ENCODE measurements at places on chromosomes 2 and 18.

- peak; percentile 85 for DNase-seq
These were observed at the start of gene LRATD1 for GRCh38 chr2:14632133-14632936. TSS of gene LRATD1 (plus strand) at chr2:14632717. CDS start at chr2:14633980, 1,263 bp downstream.

- no peak for DNase-seq
These were observed 7.6 kb downstream of the ESPNL start for GRCh38 chr2:238107525-238108422.

DNA sequence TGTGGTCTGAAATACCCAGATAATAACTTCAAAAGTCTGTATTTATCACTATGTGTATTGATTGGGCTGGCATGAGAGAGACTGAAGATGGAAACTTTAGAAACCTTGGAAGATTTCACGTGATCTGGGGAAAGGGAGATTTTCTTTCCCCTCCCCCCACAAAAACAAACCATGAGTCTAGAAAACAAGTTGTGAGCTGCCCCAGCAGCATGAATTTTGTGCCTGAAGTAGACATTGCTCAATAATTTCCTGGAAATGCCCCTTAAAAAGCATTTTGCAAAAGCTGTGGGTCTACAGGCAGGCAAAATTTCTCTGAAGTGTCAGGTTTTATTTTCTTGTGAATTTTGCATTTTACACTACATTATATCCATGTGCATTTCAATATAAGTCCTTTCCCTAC, 101.8 kb downstream of the ETAA1 start:
- DNase-seq = no peak

GRCh38 chr2:53784436-53784835, 2.3 kb downstream of the ASB3 start:
- no peak for DNase-seq

DNA sequence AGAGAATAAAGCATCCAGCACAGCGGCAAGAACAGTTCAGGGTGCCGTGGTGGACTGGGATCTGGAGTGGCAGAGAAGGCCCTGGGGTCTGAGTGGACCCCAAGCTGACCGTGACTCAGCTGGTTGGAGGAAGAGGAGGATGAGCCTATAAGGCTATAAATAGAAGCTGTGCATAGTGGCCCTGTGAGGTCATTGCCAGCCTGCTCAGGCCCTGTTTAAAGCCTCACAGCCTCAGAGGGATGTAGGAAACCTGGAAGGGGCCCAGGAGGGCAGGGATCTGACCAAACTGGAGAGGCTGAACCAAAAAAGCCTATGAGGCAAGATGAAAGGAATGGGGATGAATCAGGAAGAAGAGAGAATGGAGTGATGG, 11.3 kb upstream of the DES start:
- no peak for DNase-seq

DNA sequence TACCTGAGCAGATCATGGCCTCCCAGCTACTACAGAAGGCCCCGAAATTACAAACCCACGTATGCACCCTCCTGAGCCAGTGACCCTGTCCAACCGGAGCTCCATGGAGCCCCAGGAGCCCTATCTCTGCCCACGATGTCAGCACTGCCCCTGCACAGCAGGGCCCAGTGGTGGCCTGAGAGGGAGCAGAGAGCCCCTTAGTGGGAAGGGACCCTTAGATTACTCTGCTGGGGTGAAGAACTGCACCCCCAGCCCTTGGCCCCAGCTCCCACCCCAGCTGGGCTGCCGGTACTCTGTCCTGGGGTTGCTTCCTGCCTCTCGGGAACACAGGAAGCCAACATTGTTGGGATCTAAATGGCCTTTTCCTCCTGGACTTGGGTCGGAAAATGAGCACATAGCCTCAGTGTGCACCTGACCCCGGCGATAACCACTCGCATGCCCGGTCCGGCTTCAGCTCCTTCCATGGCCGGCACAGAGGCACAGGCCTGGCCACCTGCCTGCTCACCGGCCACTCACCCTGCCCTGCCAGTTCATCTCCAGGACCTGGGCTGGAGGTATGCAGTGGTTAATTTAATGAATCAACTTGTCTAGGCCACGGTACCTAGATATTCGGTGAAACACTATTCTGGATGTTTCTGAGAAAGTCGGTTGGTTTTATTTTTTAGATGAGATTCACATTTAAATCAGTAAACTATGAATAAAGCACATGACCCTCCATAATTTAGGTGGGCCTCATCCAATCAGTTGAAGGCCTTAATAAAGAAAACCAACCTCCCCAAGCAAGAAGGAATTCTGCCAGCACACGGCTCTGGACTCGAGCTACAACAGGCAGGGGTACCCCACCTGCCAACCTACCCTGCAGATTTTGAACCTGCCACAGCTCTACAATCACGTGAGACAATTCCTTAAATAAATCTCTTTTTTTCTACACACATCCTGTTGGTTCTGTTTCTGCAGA, 19.2 kb downstream of the TNS1 start:
- no peak for DNase-seq

- no peak for DNase-seq
These were observed 41.8 kb downstream of the PSMA8 start for GRCh38 chr18:26175481-26175880.

GRCh38 chr2:73917696-73918207, 8.9 kb upstream of the DGUOK start:
- no peak for DNase-seq

DNA sequence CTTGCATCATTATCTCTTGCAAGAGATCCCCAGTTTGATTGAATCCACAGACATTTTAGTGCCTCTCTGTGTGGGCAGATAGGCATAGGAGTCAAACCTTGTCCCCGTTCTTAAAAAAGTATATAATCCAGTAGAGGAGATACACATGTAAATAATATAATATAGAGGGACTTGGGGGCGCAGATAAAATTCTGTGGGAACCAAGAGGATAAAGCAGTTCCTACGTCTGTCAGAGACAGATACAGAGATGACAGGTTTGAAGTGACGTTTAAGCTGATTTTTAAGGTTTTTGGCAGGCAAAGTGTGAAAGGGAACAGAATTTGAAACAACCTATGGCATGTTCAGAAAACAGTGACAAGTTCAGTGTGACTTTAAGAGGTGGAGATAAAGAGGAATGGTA, 63.1 kb downstream of the CAB39 start:
- DNase-seq = no peak

- no peak for DNase-seq
These were observed 47.1 kb upstream of the REL start for GRCh38 chr2:60834270-60834717.

DNA sequence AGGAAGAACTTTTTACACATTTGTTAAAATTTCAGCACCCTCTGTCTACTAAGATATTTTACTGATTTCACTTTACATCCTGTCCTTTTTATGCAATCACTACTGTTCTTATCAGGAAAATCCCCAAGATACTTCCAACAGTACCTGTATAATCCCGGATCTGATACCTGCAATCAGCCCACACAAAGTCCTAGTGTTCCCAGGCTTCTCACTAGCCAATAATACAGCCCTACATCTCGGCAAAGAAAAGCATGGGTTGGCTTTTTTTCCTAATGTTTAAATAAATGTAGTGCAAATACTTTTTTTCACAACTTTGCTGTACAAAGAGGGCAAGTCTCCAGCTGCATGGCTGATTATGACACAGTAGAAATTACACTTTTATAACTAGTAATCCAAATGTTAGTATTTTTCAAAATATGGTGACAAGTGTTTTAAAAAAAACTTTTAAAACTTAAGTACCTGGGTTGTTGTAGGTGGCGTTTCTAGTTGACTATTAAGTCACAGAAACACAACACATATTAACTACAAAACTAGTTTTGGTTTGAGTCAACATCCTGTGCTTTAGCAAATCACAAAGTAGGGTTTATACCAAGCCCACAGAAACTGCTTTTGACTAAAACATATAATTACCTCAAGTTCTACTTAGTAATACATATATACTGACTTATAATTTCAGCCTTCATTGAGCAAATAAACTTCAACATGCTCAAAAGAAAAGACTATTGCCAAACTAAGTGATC, 19.5 kb downstream of the CNOT11 start:
- no peak for DNase-seq

DNA sequence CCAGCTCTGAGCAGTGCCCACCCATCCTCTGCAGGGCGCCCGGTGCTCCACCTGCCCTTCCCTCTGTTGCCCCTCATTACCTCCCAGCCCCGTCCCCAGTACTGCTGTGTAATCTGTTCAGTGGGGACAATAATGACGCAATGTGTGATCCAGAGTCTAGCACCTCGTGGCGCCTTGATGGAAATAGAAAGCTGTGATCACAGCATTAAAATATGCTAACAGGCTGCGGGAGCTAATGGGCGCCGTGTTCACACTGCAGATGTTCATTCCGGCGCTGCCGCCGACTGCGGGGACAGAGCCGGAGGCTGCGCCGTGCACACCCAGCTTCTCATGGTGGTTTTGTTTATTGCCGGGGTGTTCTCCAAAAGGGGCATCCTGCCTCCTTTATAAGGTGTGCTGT, 235.2 kb downstream of the LDLRAD4 start:
- no peak for DNase-seq

- no peak for DNase-seq
These were observed 383.6 kb upstream of the SMIM21 start for GRCh38 chr18:75810961-75811551.

DNA sequence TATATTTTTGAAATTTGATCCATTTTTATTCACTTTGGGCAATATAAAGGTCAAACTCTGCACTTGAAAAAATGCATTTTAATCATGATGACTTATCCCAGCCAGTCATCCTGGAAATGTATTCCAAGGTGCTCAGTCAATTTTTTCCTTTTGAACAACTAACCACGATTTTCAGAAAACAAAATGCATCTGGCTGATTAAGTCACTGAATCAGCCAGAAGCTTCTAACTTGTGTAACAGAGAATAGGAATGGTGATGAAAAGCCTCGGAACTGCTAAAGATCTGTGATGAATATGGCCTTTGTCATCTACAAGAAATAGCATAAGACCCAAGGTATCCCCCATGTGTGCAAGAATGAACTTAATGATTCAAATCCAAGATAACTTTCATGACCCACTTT, 572.7 kb downstream of the EPHA4 start:
- DNase-seq = no peak

- DNase-seq = no peak
These were observed 37.3 kb upstream of the LNPK start for GRCh38 chr2:176039375-176039774.

DNA sequence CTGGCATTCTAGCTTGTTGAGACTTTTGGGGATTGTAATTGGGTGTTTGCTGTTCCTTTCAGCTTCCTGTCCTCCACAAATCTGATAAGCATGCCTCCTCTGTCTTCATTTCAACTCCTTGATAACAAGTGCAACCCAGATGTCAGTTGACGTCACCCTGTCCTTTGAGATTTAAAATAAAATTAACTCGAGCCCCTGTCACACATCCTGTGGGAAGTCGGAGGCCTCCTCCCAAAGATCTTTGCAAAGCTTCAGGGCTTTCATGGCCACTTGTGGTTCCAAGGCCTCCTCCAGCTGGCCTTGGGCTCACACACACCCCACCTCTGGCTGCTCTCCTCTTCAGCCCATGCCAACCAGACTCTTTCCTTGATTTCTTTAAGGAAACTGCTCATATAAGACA, 69.9 kb upstream of the ITGA6 start:
- DNase-seq = no peak

DNA sequence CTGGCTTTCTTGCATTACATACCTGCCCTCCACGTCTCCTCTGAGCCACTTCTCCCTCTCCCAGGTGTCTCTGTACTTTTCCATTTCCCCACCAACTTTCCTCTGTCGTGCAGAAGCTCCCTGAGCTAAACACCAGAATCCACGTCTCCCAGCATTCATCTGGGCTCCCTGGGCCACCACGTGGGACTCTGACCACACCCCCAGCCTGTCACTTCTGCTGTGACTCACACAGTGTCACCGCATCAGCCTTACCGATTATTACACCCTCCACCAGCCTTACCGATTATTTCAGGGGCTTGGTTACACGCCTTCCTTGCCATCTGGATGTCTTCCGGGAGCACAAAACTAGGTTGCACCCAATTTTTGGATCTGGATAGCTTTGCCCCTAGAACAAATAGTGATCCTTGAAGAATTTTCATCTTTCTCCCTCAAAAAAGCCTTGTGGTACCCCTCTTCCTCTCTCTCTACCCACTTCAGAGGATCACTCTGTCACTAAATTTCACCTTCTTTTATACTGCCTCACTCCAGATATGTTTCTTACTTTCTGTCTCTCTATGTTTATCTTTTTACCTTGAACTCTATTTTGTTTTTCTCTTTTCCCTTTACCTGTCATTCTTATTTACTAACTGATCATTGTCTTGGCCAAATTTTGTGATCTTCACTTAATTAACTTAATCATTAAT, 136.9 kb upstream of the CAB39 start:
- DNase-seq = no peak

- DNase-seq = no peak
These were observed 46.2 kb upstream of the ITGAV start for GRCh38 chr2:186543561-186544131.

GRCh38 chr2:180775711-180776110, 204.7 kb upstream of the UBE2E3 start:
- DNase-seq = no peak

GRCh38 chr2:39390216-39390615, 46.9 kb downstream of the MAP4K3 start:
- DNase-seq = no peak

GRCh38 chr2:47040651-47041050, 114.5 kb downstream of the STPG4 start:
- no peak for DNase-seq

DNA sequence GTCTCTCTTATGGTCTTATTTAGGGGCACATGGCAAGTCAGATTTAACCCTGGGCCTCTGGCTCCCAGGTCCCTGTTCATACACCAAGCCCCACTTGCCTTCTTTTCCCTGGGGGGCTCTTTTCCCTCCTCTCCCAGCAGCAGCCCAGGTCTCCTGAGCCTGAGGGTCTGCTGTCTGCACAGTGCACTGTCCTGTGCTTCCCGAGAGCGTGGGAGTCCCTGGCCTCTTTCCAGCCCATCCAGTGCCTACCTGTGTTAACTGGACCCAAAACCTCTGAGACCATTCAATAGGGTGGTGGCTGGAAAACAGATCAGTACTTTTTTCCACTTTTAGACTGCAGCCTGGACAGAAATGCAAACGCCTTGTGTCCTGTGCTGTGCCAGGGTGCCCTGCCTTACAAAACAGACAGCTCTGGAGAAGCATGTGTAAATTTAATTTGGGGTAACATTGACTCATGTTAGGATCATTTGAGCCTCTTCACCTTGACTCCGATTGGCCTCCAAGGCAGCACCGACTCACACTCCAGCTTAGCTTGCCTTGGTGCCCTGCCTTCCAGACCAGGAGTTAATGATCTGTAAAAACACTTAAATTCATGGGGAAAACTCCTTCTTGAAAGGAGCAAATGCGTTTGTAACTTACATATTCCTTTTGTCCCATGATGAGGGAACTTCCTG, 34.3 kb downstream of the TWIST2 start:
- no peak for DNase-seq

DNA sequence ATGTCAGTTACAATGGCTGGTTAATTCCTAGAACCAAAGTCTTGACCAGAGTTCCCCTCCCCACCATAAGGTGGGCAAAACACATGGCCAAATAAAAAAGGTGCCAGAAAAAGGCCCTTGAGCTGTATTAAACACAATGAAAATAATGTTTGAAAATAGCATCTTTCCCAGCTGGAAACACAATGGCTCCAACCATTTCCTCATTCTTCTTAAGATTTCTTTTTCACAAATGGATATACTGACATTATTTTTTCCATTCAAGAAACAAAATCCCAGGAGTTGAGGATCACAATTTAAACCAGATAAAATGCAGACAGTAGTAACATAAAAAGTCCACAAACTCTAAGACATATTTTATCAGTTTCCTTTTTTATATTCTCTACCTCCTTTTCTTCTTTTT, 143.8 kb downstream of the EXOC6B start:
- DNase-seq = no peak
